ENCODE measurements at places on chromosomes 7 and 10.
A peak's percentile ranks its signal among the peaks of the same experiment; 100 is the strongest.

DNA sequence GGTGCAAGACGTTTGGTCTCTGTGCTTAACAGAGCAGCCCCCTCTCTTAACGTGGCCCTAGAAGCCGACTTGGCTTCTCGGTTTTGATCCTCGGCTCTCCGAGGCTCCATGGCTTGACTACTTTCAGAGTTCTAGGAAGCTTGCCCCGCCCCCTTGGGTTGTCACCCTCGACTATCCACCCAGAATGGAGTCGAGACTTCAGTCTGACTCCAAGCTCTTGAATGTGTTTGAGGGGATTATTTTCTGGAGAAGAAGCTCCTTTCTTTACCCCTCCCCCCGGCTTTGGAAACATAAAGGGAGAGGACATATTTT lies 448 bp downstream of the SEC24C start:
- no peak for DNase-seq

DNA sequence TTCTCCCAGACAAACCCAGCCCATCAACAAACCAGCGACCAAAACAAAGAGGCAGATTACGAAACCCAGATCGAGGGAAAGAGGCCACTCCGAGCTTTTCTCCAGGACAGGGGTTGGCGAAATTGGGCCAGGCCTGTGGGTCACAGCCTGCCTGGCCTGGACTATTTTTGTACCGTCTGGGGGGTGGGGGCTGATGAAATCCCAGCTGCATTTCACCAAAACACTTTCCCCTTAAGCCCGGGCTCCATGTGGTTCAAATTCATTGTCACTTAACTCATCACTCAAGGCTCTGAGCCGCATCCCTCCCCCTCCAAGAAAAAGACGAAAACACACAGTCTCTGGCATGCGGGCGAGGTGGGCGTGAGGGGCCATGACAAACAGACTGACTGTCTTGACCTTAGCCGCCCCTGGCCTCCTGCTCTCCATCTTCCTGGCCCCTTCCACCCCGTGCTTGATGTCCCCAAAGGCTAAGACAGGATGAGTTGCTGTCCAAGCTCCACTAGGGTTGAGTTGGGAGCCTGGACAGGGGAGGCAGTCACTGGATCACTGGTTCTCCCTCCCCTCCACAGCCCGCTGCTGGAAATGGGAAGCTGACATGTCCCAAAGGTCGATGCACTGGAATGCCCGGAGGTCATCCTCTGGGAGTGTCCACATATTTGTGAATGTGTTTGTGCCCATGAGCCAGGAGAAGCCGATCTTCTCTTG lies 19.2 kb downstream of the TMEM270 start:
- DNase-seq = no peak

DNA sequence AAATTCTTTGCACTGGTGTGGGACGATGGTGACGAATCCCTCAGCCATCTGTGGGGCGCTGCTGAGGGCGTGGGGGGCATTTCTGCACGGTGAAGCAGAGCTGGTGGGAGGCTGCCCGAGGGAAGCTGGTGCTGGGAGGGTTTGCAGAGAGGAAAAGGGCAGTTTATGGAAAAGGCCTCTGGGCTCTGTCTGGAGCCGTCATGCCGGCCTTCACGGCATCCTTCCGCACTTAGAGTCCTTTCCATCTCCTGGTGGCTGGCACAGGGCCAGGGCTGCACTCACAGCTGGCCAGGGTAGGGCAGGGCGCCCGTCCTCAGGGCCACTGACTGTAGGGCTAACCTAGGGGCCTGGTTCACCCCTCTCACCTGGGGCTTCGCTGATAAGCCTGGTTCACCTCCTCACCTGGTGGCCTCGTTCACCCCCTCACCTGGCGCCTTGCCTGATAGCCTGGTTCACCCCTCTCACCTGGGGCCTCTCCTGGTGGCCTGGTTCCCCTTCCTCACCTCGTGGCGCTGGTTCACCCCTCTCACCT lies 598 bp upstream of the AMZ1 start:
- no peak for DNase-seq

GRCh38 chr10:6267941-6268340 lies 65.2 kb downstream of the PFKFB3 start:
- DNase-seq = no peak

GRCh38 chr7:45106-46090 lies 147.0 kb upstream of the FAM20C start:
- DNase-seq = no peak

- DNase-seq = no peak
These were observed 248.8 kb downstream of the TCERG1L start for GRCh38 chr10:131062621-131063260.

GRCh38 chr10:120217736-120218135 lies 239.3 kb upstream of the PLPP4 start:
- peak; percentile 15 for DNase-seq

DNA sequence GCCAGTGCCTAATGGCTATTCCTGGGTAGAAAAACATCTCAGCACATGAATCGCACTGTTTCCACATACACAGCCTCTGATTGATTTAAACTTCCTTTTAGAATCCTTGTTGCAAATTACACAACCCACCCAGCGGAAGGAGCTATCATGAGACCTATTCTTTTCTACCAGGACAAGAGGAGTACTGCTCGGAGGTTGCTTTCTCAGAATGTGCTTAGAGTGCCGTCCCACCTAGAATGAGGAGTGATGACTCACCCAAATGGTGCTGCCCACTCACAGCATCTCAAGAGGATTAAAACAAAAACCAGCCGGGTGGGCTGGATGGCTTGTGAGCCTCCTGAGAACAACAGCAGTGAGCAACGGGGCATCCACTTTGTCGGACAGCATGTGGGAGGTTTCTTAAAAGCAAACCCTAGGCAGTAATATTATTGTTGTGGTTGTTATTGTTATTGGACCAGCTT lies 128.9 kb downstream of the DGKI start:
- DNase-seq = no peak

- DNase-seq = peak; percentile 1
These were observed 49.9 kb downstream of the C10orf67 start for GRCh38 chr10:23294638-23295247.

GRCh38 chr10:43962346-43963191 lies 313.9 kb upstream of the ZNF32 start:
- DNase-seq = no peak

- peak; percentile 91 for DNase-seq
These were observed 128.8 kb upstream of the CACNA2D1 start for GRCh38 chr7:82572195-82572880.

DNA sequence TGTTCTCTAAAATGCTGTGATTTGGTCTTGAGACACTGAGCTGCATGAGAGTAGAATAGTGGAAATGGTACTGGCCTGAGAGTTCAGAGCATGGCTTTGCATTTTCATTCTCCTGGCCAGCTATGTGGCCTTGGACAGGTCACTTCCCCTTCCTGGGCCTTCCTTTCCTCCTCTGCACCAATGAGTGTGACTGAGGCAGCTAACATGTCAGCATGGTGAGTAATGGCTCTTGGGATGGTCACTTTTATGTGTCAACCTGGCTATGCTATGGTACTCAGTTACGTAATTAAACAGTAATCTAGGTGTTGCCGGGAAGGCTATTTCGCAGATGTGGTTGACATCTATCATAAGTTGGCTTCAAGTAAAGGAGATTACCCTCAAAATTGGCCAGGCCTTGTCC lies 109.3 kb downstream of the RTKN2 start:
- DNase-seq = no peak

GRCh38 chr7:23230641-23231101 lies 15.9 kb upstream of the GPNMB start:
- no peak for DNase-seq

- DNase-seq = no peak
These were observed 37.8 kb downstream of the DPYSL4 start for GRCh38 chr10:132224343-132225072.

GRCh38 chr10:128149267-128150014 lies 23.2 kb upstream of the MKI67 start:
- DNase-seq = no peak

- DNase-seq = no peak
These were observed 240.5 kb downstream of the PRPF18 start for GRCh38 chr10:13827076-13827797.

- no peak for DNase-seq
These were observed 25.4 kb upstream of the EXOC6 start for GRCh38 chr10:92822964-92823363.

GRCh38 chr7:83119026-83119382 lies 43.7 kb downstream of the PCLO start:
- no peak for DNase-seq

DNA sequence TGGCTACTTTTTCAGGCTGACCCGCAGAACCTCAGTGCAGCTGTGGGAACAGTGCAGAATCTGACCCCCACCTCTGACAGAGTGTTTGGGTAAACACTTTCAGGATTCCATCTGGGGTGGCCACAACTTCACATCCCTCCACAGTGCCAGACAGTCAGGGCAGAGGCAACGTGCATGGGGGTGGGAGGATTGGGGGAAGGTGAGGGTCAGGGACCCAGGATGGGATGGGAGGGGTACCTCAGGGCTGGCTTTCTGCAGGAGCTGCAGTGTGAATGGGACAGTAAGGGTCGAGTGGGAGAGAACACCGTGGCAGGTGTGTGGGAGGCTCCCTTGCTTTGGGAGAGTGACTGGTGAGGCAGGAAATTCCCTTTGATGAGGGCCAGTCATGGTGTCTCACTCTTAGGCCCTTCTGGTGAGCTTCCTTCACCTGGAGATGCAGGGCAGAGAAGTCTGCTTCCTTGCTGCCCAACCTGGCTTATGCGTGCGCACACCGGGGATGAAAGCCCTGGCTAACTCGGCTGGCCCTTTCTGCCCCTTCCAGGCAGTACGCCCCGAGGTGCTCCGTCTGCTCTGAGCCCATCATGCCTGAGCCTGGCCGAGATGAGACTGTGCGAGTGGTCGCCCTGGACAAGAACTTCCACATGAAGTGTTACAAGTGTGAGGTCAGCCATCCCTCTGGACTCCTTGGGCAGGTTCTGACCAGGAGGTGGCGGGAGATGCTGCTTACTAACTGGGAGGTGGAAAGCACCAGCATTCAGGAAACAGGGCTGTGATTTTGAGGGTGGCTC lies 8.4 kb downstream of the ZYX start:
- DNase-seq = no peak

DNA sequence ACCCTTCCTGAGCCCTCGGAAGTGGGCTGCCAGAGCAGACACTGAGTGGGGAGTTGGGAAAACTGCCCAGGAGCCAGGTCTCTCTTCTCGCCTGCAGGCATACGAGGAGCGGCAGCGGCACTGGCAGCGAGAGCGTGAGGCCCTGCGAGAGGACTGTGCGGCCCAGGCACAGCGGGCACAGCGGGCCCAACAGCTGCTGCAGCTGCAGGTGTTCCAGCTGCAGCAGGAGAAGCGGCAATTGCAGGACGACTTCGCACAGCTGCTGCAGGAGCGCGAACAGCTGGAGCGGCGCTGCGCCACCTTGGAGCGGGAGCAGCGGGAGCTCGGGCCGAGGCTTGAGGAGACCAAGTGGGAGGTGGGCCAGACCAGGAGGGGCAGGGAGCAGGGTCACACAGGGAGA lies 5.8 kb downstream of the LZTS2 start:
- no peak for DNase-seq

DNA sequence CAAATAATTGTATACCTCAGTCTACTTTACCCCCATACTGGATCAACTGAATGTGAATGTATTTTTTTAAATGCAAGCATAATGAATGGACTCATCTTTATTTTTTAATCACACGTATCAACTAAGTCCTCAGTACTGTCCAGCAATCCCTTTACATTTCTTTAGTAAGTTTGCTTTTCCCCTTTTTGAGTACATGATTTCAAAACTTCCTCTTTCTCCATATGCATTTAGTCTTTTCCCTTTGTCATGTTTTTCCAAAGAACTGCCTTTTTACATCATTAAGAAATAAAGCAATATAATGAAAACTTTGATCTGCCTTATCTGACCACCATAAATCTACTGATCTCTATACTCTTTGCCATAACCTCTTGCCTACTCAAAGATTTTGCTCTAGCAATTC lies 182.5 kb upstream of the AKR1E2 start:
- no peak for DNase-seq

GRCh38 chr7:21944616-21945453 lies 864 bp downstream of the CDCA7L start:
- DNase-seq = peak; percentile 86

DNA sequence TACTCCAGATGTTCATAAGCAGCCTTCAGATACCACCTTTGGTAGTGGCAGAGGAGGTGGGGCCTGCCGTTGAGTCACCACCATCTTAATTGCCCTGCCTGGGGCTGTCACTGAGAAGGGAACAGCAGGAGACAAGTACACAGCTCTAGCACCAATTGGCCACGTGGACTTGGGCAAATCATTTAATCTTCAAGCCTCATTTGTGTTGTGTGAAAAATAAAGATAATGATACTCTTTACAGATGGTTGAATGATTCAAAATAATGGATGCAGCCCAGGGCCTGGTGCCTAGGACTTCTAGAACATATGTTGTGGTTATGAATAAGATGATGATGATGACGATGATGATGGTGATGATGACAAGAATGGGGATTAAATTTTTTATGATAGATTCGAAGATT lies 111.9 kb upstream of the ADAM12 start:
- peak; percentile 48 for DNase-seq

- DNase-seq = no peak
These were observed 290.9 kb upstream of the NFE2L3 start for GRCh38 chr7:25861164-25861496.

DNA sequence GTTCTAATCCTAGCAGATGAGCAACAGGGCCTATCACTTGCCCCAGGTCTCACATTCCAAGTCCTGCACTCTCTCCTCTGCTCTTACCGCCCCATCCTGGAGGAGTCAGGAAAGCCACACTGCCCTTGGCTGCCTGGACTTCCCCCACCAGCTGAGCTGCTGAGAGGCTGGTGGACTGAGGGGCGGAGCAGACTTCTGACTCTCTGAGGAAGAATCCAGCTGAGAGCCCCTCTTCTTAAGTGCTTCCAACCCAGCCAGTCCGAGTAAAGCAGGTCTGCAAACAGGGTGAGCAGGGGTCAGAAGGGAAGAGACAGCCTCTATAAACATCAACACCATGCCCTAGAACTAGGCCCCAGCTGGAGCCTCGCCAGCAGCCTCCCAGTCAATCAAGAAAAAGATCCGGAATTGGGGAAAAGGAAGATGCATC lies 92.4 kb upstream of the TMEM72 start:
- no peak for DNase-seq

DNA sequence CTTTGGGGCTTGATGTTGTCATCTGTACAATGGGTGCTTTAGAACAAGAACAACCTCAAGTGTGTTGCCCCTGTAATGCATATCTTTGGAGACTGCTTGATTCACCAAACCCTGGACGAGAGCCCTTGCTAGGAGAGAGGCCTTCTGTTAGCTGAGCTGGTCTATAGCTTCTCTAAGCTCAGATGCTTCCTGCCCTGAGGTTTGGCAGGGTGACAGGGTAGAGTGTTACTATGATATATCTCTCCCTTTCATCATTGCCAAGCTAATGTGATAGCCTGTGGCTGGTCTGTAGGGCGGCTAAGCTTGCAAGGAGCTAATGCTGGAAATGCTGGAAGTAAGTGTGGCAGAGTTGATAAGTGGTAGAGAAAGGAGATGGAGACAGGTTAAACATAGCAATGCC lies 364.1 kb downstream of the RPS24 start:
- no peak for DNase-seq

DNA sequence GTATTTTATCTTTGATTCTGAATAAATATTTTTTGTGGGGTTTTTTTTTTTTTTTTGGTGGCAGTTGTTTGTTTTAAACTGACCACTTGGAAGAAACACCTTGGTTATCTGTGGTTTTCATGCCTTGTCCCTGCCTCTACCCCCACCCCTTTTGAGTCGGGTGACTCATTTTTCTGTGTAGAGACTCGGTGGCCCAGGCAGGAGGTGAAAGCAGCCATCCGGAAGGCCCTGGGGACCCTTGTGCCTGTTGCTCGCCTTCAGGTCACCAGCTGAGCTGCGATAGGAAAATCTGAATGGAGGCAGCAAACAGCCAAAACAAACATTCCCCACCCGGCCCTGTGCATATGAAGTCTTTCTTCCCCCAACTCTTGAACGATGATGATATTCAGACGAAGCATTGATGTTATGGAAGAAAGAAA lies 22.8 kb downstream of the CYP17A1 start:
- peak; percentile 56 for DNase-seq
